ENCODE measurements at places on chromosomes 6 and 20.

- DNase-seq: no peak
Observed at GRCh38 chr6:34791164-34791700, 651 bp upstream of the BLTP3A start.

GRCh38 chr6:107864226-107865127, 40.4 kb upstream of the SCML4 start:
- DNase-seq: no peak

- no peak for DNase-seq
Observed at GRCh38 chr6:131510094-131510493, 62.9 kb upstream of the ARG1 start.

- DNase-seq: no peak
Observed at GRCh38 chr20:10318291-10319024, 99.8 kb downstream of the SNAP25 start.

DNA sequence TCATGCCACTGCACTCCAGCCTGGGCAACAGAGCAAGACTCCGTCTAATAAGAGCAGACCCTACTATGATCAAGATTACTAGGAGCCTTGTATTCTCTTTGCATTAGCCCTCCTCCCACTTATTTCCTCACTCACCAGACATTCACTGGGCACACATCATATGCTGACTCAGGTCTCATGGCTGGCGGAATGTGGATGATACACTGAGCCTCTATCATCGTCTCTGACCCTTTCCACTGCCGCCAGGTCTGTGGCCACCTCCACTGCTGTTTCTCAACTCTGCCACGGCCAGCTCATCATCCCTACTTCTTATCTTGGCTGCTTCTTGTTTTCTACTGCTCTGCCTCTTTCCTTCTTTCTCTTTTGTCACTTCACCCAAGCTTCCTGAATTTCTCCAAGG, 161.0 kb downstream of the BACH2 start:
- DNase-seq: peak; percentile 91

DNA sequence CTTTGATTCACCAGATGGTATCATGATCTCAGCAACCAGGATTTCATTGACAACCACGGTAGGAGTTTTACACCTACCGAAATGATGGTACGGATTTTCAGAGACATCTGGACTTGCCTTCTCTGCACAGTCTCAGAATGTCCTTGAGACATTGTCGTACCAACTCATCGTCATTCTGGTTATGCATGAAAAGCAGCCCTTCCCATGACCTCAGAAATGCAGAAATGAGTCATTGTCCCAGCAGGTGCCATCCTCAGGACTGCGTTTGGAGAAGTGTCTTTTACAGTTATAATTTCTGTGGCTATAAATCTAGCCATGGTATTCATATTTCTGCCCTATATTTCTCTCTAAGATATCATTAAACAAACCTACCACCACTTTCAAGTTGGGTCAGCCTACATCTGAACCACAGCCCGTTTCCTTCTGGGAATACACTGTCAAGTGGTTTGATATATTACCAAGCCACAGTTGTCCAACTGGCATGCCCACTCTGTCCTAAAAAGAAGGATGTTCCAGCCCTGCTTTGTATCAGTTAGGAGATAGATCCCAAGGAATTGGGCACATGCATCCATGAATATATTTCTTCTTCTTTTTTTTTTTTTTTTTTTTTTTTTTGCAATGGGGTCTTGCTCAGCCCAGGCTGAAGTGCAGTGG, 7.5 kb upstream of the BFSP1 start:
- DNase-seq: no peak

- peak; percentile 3 for DNase-seq
Observed at GRCh38 chr6:127686084-127686483, 109.1 kb downstream of the C6orf58 start.

DNA sequence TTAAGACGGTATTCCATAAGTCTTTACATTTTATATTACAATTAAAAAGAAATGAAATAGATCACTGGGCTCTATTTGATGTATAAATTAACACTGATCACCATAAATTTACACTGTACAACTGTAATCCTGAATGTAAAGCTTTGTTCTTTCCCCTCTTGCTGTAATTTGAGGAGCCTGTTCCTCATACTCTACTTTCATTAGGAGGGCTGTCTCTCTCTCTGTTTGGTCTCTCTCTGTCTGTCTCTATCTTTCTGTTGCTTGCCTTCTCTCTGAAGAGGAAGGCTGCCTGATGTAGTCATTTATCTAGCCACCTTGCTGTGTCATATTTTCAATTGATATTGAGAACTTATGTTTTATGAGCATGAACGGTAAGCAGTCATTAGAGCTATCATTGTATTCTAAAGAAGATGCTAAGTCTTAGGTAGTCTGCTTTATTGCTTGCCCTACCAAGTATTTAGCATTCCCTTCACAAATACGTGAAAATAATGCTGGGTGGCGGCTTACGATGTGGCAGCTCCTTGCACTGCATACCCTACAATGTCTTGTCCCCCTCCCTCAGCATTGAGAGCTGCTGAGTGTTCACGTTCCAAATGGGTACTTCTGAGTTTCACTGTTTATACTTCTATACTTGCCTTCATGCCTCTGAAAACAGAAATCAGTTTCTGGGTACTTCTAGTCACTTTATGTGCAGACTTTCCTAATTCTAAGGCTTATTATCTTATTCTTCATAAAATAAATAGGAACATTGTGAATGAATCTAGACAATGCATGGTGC, 205.5 kb downstream of the NKAIN2 start:
- DNase-seq: no peak

DNA sequence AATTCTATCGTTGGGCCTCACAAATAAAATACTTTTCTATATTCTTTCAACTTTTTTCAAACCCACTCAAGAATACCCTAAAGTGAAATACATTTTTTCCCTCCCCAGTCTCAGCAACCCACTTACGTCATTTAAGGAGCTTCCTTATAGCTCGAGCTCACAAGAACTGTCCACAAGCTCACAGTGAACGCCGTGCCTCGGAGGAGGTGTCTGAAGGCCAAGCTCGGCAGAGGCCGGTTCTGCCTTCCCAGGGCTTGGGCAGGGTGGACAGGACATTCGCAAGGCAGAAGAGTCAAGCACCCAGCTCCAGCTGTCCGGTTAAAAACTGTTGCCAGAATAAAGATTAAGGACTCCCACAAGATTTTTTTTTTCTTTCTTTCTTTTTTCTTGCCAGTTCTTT, 802.3 kb downstream of the QKI start:
- DNase-seq: no peak

DNA sequence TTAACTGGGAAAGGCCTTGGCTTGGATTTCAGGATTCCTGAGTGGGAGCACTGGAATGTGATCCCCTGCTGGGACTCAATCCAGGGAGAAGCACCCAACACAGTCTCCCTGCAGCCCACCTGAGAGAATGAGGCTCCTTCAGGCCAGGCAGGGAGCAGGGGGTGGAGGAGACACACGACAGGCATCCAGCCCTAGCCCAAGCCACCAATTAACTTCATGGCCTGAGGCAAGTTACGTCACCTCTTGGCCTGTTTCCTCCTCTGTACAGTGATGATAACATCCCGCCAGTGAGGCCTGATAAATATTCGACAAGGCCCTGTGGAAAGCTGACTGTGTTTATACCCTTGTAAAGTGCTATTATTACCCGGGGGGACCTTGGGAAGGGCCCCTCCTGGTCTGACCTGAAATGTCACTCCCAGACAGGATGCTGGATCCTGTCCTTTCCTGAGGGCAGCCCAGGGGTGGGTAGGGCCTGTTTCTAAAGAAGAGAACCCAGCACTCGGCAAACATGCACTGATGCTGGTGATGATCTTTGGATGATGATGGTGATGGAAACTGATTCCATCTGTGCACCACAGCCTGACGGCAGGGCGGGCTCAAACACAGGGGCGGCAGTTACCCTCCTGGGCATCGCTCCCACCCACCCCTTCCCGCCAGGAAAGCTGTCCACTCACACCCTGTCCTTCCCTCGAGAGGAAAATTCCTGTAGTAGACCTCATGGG, 12.4 kb downstream of the FRS3 start:
- DNase-seq: peak; percentile 59

GRCh38 chr20:58042591-58042990, 185.9 kb downstream of the ANKRD60 start:
- DNase-seq: no peak

- DNase-seq: no peak
Observed at GRCh38 chr6:41321183-41321582, 14.2 kb upstream of the NCR2 start.

DNA sequence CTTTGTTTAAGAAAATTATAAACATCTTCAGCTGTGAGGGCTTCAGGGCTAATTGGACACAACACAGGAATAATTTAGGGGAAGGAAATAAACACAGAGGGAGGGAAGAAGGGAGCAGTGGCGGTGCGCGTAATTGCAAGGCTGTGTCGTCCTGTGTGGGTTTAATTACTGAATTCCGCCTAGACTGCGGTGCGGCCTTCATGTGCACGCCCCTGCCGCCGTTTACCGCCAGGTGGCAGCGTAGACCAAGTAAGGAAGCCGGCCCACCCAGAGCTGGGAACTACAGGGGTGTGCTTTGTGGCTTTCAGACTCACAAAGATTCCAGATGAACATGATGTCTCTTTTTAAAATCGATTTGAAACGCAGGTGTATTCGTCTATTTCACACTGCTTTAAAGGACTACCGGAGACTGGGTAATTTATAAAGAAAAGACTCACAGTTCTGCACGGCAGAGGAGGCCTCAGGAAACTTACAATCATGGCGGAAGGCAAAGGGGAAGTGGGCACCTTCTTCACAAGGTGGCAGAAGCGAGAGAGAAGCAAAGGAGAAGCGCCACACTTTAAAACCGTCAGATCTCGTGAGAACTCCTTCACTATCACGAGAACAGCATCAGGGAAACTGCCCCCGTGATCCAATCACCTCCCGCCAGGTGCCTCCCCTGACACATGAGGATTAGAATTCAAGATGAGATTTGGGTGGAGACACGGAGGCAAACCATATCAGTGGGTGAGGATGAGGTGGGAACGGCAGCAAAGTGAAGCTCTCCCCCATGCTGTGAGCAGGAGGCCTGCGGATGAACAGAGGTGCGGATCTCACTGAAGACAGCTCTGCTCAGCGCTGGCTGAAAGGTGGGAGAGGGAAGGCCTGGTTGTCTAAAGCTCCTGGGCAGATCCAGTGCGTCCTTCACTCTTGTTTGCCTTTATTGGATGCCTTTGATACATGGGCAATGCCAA, 222.0 kb upstream of the PDE10A start:
- peak; percentile 66 for DNase-seq

DNA sequence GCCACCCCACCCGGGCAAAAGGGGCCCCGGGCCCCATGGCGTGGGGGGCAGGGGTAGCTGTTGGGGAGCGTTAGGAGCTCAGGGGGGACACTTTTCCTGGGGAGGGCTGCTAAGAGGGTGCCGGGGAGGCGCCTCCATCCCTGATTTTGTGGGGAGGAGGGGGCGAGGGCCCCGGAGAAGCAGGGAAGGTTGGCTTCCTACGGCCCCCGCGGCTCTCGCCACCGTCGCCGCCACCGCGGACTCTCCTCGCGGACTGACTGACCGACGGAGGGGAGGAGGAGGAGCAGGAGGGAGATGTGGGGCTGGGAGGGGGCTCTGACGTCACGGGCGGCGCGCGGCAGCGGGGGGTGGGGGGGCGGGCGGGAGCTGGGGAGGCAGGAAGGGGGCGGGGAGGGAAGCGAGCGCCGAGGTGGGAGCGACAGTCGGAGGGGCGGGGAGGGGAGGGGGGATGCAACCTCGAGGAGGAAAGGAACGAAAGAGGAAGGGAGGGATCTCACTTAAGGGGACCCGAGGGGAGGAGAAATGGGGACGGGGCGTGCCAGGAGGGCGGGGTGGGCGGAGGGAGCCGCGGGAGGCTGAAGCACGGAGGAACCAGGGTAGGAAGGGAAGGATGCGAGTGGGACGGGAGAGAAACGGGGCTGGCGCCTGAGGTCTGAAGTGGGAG, 5.1 kb downstream of the GABBR1 start:
- peak; percentile 92 for DNase-seq

GRCh38 chr20:33415948-33416347, 14.6 kb upstream of the CDK5RAP1 start:
- no peak for DNase-seq

DNA sequence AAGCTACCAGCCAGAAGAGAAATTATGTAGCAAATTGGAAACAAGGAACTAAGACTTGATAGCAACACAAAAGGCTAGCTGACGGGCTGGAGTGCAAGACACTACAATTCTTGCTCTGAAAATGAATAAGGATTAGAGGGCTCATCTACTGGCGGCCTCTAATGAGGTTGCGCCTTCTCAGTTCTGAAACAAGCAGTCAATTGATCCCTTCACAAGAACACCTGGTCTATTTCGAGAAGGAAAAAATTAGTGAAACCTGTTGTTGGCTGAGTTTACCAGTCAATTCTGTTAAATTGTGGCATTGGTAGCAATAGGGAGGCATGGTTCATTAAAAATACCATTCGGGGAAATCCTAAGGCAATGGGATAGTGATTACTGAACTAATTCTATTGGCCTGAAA, 74.8 kb upstream of the JARID2 start:
- no peak for DNase-seq

DNA sequence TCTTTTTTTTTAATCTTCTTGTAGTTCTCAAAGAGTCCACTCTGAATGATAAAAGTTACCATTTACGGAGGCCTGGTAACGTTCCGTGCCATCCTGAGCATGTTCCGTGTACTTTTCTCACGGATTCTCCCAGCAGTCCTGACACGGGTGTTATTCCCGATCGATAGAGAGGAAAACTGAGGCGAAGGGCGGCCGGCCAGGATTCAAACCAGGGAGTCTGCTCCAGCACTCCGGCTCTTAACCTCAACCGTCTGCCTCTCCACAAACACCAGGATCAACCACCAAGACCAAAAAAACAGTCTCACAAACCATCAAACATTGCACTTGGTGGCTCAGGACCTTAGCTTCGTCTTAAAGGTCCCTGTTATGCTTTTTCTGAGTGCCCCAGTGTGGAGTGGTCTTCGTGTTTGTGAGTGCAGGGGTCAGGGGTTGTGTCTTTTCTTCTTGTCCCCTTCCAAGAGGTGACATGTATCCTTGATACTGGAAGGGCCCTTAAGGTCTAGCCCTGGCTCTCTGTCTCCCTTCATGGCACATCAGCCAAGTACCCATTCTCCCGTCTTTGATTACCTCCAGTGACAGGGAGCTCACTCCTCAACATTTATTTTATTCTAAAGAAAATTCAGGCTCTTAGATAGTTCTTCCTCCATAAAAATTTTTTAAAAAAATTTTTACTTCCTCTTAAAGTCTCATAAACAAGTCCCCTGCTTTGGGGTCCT, 35.1 kb downstream of the SRC start:
- no peak for DNase-seq

DNA sequence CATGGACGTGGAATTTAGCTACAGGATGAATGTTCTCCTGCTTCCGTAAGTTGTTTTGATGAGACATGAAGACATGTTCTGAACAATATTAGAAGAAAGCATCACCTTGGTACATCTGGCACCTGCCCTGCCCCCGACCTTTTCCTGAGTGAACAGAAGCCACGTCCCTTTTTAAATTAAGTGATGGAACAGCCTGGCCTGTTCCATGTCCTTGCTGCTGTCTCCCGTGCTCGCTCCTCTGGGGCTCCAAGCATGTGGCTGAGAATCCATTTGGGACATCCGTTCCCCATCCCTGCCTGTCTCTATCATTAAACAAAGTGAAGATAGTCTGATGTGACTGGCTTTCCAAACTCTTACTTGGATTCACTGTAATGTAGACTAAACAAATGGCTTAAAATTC, 36.4 kb downstream of the ERMARD start:
- no peak for DNase-seq

GRCh38 chr6:84764332-84765049, at the start of gene TBX18:
TBX18 (minus strand) TSS chr6:84764598; CDS start chr6:84764181, 417 bp downstream.
- DNase-seq: peak; percentile 99
